ENCODE measurements at places on chromosomes 5 and 9. TPM values are rescaled to one million over a fixed set of nuclear protein-coding genes. Genes with fewer than 3 reads are reported as not detected.

- no peaks in the 10 kb centered on the region for H3K36me3 ChIP-seq
- no peak for DNase-seq
- H3K4me3 ChIP-seq = no peak overlapping the region
- no peak overlapping the region for H3K27ac ChIP-seq
Observed at GRCh38 chr9:112711050-112711689, 6.7 kb downstream of the INIP start.

- no peak overlapping the region for H3K4me3 ChIP-seq
- no peaks in the 10 kb centered on the region for H3K36me3 ChIP-seq
- no peak for DNase-seq
Observed at GRCh38 chr9:93520523-93520922, 55.9 kb upstream of the PHF2 start.

GRCh38 chr5:36908544-36909260 lies 32.1 kb downstream of the NIPBL start:
- H3K4me3 ChIP-seq = no peak overlapping the region
- no peak overlapping the region for H3K27ac ChIP-seq
- H3K27me3 ChIP-seq = no peaks in the 10 kb centered on the region
- H3K4me1 ChIP-seq = peaks cover 11% of the 10 kb centered on the region

DNA sequence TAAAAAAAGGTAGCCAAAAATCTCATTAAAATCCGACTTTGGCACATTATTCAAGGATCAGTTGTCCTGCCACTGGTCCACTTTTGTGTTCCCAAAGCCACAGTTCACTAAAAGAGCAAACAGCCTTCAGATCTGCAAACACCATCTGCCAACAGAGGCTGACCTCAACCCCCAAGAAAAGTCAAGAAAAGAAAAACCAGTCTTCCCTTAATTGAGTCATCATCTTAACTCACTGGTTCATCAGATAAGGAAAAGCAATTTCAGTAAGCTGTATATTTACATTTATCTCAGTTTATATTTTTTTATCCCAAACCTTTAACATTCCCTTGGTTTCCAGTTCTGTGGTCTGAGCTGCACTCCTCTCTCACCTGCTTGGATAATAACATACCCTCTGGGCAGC lies 21.2 kb downstream of the RASEF start:
- no peak overlapping the region for H3K4me3 ChIP-seq
- no peaks in the 10 kb centered on the region for H3K27me3 ChIP-seq
- no peaks in the 10 kb centered on the region for H3K36me3 ChIP-seq
- DNase-seq = no peak
- peaks cover 33% of the 10 kb centered on the region for H3K4me1 ChIP-seq

NFX1 gene
- 26.4 TPM for total RNA-seq

ZNF879 gene
- 1.6 TPM for total RNA-seq
